Cortex of kidney (tissue), 1 donor: ENCODE measurements at places on chromosomes 12 and 14.

- DNase-seq: no peak
These were observed 355.6 kb downstream of the LRIG3 start for GRCh38 chr12:58564721-58565120.

GRCh38 chr12:65156366-65156841 lies 13.0 kb upstream of the LEMD3 start:
- no peak for DNase-seq

- no peak for DNase-seq
These were observed 40.0 kb downstream of the PEBP1 start for GRCh38 chr12:118175823-118176447.

- DNase-seq: no peak
These were observed 105.4 kb upstream of the FKBP4 start for GRCh38 chr12:2689393-2689792.

DNA sequence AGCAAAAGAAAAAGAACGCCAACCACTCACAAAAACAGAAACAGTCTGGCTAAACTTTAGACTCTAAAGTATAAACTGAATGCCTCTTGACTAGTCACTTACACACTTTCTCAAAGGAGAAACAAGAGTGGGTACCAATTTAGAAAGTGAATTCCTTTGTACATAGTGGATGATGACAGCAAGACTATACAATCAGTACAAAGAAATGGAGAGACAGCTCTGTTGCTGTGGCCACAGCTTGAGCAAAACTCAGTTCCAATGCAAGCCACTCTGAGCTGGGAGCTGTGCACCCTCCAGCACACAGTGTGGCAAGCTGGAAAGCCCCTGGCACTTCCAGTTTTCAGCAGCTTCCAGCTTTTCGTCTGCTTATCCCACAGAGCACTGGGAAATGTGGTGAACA lies 21.7 kb downstream of the NT5DC3 start:
- no peak for DNase-seq

GRCh38 chr12:75812271-75813018 lies 219.1 kb downstream of the PHLDA1 start:
- DNase-seq: no peak

DNA sequence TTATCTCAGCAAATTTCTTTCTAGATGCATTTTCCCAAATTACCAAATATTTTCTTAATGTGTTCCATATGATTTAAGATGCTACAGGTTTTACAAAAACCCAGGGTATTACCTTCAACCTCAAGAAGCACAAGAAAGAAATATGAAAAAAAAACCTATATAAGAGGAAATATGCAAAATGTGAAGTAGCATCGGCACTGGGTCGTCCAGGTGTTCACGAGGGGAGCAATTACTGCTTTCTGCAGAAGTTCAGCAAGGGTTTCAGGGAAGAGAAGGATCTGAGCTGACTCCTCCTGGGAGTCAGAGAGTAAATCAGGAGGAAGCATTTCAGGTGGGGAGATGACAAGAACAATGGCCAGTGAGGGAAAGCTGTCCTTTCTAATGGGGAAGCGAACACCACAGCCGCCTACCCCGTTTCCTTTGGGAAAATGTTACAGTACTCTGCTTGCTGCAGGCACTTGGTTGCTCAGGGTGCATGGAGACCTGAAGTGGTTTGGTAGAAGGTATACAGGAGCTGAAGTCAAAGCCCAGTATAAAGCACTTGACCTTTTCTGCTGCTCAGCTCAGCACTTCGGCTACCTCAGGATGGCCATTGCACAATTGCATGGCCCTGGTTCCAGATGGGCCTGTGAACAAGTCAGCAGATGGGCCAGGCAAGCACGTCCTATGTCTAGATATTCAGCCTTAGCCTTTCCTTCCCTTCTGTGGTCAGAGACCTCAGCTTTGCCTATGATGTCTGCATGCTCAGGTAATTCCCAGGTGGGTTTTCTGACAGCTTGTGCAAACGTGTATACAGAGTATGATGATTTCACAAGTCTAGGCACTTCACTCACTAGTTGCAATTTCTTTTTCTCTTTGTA lies 155.6 kb downstream of the PAX9 start:
- DNase-seq: no peak

DNA sequence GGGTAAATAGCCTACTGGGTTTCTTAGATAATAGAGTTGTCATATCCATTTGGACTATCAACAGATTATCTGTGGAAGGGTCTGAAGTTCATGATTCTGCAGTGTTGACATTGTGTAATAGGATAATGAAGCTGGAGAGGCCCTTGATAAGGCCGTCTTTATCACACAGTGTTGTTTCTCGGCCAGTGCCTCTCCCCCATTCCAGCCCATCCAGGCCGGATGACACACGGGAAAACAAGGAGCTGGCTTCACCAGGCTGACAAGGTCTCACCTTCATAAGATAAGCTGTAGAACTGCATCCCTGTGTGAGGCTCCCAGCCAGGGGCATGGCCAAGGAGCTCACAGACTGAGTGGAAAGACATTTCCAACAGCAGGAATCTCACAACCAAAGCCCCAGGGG lies 8.7 kb upstream of the EML1 start:
- no peak for DNase-seq

GRCh38 chr14:76993752-76994151 lies 34.8 kb downstream of the IRF2BPL start:
- DNase-seq: no peak

GRCh38 chr14:89493877-89494634 lies 77.0 kb upstream of the FOXN3 start:
- no peak for DNase-seq

GRCh38 chr12:109581856-109582255 lies 8.3 kb downstream of the MVK start:
- no peak for DNase-seq

- DNase-seq: no peak
These were observed 591 bp downstream of the GXYLT1 start for GRCh38 chr12:42144158-42144407.

GRCh38 chr12:47870175-47870781 lies 34.5 kb downstream of the VDR start:
- DNase-seq: no peak
